Hematopoietic multipotent progenitor cell treated with erythropoietin and hydrocortisone succinate and interleukin-3 and kit ligand, for 17 days (in vitro differentiated cells): ENCODE measurements at places on chromosomes 13 and 19.

- DNase-seq = no peak
Measured at GRCh38 chr19:48925240-48925843, 8.2 kb upstream of the DHDH start.

DNA sequence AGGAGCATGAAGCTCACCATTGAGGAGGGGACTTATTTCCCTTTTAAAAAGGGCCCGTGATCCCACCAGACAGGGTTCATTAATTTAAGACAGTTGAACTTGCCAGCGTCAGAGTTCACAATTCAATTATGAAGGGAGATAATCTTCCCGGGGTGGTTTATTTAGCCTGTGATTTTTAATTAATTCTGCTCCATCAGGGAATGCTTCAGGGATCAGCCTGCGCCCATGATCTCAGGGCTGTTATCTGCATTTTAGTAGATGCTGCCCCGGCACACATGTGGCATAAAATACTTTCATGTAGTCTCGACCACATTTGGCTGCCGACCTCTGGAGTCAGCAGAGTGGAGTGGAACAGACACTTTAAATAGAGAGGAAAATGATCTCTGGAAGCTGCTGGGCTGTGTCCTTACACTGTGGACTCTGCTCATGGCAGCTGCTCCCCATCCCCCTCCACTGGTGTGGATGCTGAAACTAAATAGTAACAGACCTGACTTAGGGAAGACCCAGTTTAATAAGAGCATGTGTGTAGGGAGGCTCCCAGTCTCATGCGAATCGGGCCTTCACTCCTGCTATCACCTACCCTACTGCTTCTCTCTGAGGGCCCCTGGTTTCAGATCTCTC lies 256.9 kb downstream of the TEX29 start:
- no peak for DNase-seq

DNA sequence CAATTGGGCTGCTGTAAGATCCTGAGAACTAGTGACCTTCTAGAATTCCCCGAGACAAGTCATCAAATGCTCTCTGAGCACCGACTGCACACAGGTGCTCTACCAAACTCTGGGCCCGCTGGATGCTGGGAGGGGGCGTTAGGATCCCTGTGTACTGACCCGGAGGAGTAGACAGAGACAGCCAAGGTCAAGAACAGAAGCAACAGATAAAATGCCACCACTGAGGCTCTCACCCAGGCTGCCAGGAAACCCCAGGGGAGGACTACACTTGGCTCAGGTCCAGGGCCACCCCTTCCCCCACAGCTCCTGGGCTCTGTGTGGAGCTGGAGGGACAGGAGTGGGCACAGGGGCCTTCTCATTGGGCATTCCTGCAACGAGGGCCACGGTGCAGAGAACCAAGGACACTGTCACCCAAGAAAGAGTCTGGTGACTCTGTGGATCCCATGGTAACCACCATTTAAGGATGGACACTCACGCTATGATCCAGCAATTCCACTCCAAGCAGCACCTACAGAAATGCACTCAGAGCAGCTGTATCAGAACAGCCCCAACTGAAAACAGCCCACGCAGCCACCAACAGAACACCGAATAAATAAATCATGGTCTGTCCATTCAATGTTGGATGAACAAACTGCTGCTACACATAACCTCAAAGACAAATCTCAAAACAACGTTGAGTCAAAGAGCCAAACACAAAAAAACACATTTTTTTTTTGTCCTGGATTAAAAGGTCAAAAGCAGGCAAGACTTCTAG lies 16.8 kb upstream of the SLC35E1 start:
- no peak for DNase-seq

DNA sequence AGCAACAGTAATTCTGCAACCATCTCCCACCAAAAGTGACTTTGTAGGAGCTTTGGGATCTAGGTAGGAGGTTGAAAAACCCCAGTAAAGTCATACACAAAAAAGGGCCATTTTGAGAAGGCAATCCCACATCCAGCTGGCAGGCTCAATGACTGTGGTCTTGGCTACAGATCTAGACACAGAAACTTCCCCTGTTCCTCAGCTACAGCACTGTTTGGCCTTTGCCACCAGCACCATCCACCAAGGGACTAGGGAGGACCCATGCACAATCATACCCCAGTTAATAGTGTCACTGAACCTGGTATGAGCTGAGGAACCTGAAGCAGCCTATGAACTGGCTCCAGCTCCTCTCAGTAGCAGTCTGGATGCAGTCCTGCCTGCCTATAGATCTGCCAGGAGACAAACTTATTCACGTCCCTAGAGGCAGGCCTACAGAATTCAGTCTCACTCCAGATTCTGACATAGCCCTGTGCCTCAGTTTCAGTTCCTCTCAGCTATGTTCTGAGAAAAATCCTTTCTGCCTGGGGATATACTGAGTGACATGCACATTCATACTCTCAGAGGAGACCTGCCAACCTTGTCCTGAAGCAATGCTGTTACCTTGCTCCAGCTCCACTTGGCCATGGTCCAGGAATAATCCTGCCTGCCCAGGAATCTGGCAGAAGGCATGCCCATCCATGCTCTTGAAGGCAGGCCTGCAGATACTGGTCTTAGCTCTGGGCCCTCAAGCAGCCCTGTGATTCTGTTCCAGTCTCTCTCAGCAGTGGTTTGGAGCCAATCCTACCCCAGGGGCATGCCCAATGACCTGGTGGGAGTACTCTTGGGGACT lies 2048.3 kb upstream of the PCDH20 start:
- no peak for DNase-seq

- DNase-seq = no peak
Measured at GRCh38 chr19:8641908-8642547, 11.6 kb downstream of the NFILZ start.

- DNase-seq = peak; percentile 56
Measured at GRCh38 chr13:32669030-32669646, 82.9 kb downstream of the PDS5B start.

- DNase-seq = no peak
Measured at GRCh38 chr13:106261450-106261849, 274.0 kb downstream of the EFNB2 start.

DNA sequence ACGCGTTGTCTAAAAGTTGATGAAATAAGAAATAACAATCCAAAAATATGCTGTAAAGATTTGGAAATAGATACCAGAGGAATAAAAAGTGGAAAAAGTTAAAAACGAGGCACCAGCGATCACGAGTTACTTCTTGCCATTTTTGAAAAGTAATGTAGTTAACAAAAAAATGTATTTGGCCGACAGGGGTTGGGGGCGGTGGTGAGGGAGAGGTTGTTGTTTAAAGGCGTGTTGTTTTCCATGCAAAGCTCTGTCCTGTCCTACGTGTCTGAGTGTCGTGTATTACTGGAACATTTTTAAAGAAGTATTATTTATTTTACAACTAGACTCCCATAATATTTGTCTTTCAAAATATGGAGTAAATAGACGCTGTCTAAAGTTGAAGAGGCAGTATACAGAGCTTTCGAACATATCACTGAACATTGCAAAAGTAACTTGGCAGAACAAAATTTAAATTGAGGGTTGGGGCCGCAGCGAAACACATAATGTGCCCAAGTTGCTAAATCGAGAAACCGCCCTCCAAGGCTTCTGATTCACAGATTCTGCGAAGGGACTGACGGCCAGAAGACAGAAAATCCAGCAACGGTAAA lies 823 bp downstream of the FBXO17 start:
- no peak for DNase-seq

DNA sequence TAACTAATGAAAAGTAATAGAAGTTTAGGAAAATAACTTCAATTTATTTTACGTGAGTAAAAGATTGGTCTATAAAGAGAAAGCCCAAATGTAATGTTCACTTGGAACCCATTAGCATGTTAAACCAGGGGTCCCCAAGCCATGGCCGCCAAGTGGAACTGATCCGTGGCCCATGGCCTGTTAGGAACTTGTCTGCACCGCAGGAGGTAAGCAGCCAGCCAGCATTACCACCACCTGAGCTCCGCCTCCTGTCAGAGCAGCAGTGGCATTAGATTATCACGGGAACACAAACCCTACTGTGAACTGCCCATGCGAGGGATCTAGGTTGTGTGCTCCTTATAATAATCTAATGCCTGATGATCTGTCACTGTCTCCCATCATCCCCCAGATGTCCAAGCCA lies 818.7 kb upstream of the GPC6 start:
- no peak for DNase-seq

GRCh38 chr19:57110592-57111328 lies 9.0 kb upstream of the USP29 start:
- DNase-seq = no peak

DNA sequence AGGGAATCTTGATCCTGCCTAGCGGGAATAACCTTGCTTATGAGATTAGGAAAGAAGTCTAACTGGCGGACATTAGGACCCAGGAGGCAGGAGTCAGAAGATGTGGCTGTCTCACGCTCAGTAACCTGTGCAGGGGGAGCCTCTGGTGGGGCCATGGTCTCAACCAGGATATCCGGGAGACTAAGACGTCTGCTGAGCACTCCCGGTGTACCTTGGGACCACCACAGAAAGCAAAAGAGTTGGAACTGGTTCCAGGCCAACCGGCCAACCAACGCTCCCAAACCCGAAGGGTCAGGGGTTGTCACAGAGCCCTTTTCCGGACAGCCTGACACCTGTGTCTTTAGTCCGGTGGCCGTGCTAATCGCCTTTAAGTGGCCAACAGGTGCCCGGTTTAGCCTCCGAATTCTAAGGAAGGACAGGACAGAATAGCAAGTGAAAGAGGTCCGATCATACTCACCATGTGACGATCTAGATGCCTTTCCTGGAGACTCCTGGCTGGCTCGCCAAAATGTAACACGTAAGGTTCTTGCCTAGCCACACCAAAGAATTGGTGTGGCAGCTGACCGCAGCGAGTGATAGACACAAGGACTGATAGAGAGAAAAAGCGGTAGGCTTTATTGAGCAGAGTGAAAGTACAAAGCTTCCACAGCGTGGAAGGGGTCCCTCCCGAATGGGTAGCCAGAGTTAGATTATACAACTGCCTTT lies 103.9 kb upstream of the DIAPH3 start:
- DNase-seq = no peak

DNA sequence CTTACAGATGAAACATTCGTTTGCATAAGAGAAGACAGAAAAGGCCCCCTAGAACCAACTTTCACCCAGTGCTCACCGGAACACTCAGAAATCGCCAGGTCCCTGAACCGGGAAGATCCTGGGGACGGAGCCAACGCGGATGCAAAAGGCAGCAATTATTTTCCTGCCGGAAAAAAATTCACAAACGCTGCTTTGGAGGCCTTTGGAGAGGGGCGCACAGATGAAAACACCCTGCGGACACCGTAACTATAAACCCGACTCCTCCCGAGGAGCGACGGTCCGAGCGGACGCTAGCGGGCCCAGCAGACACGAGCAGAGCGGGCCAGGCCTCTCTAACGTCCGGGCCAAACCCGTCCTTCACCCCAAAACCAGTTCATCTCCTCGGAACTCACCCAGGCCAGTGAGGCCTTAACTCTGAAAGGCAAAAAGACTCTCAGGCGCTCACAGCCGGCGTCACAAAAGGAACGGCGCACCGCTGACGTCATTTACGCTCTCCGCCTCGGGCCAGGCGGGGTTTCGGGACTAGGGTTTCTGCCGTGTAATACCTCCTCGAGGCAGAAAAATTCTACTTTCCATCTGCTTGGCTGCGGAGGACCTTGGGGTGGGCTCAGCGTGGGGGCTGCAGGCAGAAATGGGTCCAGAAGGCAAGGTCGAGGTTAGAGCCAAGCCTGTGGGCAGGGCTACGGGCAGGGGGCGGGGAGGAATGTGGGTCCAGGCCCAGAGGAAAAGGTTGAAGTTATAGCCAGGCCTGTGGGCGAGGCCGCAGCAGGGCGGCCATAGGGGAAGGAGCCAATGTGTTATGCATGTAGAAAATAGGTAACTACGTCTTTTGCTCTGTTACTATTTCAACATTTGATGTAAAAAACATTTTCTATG lies at the start of gene ZNF426:
ZNF426 (minus strand) TSS at position 463 of the 876 bp plus-strand sequence. CDS start 2,413 bp downstream, outside the sequence.
- DNase-seq = peak; percentile 56

GRCh38 chr13:82565201-82565600 lies 1317.1 kb downstream of the SLITRK1 start:
- DNase-seq = no peak

DNA sequence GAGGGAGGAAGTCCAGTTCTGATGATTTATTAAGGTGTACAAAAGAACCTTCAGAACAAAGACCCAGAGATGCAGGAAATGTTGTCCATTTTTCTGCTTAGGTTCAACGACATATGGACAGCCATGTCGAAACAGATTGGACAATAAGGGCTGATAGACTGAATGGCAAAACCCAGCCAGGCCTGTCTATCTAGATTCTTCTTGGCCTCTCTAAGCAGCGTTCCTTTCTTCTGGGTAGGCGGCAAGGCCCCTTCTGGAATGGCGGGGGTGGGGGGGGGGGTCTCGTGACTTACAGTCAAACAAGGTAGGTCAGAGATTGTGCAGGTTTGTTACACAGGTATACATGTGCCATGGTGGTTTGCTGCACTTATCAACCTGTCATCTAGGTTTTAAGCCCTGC lies 39.7 kb upstream of the PEPD start:
- no peak for DNase-seq

DNA sequence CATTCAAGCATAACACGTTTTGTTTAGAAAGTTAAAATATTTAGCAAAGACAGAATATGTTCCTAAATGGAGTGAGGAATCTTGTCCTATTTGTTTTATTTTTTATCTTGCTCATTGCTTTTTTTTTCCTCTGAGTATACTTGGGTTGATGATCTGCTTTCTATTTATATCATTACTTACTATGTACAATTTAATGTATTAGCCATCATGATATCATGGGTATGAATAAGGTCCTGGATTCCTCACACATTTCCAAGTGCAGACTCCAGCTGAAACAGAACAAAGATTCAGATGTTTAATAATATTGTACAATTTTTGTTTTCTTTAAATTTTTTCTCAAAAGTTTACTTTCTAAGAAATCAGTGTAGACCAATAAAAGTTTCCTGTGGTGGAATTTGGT lies 388.2 kb downstream of the GPC6 start:
- DNase-seq = no peak

- no peak for DNase-seq
Measured at GRCh38 chr13:40613192-40613818, 53.1 kb downstream of the FOXO1 start.

- no peak for DNase-seq
Measured at GRCh38 chr19:4157164-4157563, 3.7 kb downstream of the CREB3L3 start.

GRCh38 chr19:54209811-54210494 lies 9.3 kb downstream of the RPS9 start:
- peak; percentile 95 for DNase-seq

DNA sequence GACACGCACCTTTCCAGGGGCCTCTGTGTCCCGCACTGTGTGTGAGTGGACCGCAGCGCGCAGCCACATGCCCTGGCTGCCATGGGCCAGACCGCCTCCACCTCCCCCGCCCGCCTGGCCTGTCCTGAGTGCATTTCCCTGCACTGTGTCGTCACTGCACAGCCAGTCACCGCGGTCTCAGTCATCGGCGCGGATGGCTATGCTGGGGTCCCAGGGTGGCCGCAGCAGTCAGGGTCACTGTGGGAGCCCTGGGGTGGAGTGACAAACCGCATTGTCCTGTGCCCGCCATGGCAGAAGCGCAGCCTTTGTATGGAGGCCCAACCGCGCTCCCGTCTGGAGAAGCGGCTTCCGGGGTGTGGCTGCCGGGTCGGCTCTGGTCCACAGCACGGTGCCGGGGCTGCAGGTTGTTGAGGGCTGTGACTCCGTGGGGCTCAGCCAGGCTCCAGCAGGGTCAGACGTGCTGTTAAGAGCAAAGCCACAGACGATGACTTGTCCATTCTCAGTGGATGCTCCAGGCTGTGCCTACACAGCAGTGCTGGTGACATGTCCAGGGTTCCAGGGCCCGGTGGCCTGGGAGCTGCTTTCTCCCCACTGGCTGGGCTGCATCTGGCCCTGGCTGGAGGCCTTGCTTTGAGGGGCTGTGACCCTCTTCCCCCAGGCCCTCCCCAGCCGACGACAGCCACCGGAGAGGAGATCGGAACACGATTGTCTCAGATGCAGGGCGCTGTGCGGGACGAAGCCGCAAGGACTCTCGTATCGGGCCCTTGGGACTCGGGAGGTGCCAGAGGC lies 6.3 kb upstream of the NDUFS7 start:
- no peak for DNase-seq
